ENCODE measurements at places on chromosomes 6 and 20. TPM values are rescaled to one million over a fixed set of nuclear protein-coding genes. Genes with fewer than 3 reads are reported as not detected.

The BMP5 gene
- not detected for total RNA-seq

The KHDC3L gene
- total RNA-seq, result not detected

The IFT52 gene
- total RNA-seq, result 14.0 TPM

The KIF25 gene
- not detected for total RNA-seq

The TRDN gene
- total RNA-seq, result not detected

The SMIM26 gene
- total RNA-seq, result 66.2 TPM

The ADA gene
- 33.8 TPM for total RNA-seq

The C6orf136 gene
- 30.8 TPM for total RNA-seq

The PRRT1 gene
- 0.43 TPM for total RNA-seq

The MAPK13 gene
- 65.1 TPM for total RNA-seq

The TPD52L2 gene
- 56.3 TPM for total RNA-seq

The RAET1G gene
- not detected for total RNA-seq

The PAX1 gene
- not detected for total RNA-seq

DNA sequence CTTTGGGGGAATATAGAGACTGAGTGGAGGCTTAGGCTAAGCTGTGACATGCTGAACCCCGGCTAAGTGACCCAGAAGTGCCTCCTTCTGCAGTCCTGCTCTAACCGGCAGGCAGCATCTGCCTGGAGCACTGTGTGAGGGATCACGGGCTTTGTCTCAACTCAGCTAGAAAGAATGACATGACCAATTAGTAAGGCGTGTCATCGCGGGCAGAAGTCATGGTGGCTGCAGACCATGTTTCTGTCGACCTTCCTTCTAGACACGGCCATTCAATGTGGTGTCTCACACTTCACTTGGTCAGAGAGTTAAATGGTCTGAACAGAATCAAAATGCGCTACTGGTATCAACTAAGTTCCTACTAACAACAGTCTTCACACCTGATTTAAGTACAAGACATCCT lies 35.0 kb downstream of the HUS1B start:
- no peak for DNase-seq

GRCh38 chr6:9140172-9140571 lies 704.8 kb upstream of the SLC35B3 start:
- no peak for DNase-seq

DNA sequence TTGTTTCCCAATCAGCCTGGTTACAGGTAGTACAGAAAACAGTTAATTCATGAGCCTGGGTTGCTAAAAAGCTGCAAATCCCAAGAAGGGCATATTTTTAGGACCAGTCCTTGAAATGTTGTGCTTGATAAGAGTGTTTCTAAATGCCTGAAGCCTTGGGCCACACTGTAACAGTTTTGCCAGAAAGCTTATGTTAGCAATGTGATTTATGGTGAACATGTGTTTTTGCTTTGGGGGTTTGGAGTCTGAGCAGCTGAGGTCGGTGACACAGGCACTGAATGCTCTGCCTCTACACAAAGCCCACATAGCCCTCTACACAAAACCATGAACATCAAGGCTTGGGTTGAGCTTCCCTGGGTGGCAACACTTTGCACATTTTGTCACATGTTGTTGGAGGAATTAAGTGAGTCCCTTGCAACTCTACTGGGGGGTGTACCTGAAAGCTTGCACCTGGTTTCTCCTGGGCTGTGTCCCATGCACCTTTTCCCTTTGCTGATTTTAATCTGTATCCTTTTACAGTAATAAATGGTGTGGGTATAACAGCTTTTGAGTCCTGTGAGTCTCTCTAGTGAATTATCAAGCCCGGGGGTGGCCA lies 22.2 kb downstream of the AHI1 start:
- no peak for DNase-seq

DNA sequence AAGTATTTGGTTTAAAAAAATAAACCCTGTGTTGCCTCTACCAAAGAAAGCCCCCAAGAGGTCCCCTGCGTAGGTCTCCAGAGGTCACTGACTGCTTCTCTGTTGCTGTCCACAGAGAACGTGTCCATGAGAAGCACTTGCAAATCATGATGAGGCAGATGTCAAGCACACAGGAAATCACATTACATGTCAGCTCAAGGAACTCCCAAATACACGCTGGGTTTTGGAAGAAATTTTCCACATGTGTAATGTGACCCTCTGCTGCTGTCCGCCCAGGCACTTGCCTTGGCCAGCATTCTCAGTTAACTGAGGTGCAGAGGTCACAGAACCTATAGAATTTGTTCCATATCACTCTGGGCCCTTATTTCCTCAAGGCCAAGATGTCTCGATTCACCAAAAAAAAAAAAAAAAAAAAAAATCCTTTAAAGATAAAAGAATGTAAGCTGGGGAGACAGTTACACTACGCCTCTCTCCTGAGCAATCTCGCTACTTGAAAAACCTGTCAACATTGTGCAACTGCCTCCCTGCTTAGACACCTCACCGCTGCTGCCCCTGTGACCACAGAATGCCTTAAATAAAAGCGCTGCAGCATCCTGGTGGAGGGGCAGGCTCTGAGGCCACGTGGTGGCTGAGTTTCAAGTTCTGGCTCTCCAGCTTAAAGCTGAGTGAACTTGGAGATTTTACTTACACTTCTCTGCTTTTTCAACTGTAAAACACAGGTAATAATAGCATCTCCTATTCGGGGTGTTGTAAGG lies 42.3 kb downstream of the SLC22A23 start:
- DNase-seq, result peak; percentile 56

DNA sequence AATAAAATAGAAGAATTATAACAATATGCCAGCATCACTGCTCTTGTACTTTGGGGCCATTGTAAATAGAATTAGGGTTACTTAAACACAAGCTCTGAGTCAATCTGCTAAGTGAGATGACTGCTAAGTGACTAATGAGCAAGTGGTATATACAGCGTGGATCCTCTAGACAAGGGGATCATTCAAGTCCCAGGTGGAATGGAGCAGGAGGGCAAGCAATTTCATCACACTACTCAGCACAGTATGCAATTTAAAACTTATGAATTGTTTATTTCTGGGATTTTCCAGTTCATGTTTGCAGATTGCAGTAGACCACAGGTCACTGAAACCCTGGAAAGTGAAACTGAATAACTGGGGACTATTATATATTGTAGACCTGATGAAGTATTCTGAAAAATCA lies 235.3 kb downstream of the BTBD3 start:
- no peak for DNase-seq

DNA sequence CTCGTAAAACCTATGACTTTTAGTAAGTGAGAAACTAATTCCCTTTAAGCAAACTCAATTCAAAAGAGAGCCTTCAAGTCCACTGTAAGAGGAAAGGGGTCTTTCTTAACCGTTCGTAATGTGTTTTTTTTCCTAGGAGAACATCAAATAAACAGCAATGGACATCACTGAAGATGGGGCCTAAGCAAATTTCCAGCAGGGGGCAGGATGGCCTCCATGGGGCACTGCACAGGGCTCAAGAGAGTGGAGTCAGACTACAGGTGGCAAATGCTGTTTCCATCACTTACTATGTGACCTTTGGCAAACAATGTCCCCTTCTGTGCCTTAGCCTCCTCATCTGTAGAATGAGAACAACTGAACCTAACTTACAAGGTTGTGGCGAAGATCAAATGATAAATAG lies 88.7 kb downstream of the ARHGAP18 start:
- peak; percentile 60 for DNase-seq

- no peak for DNase-seq
These were observed 400.8 kb downstream of the ARHGAP18 start for GRCh38 chr6:129309154-129309553.

GRCh38 chr6:169709293-169709692 lies 7.4 kb downstream of the C6orf120 start:
- DNase-seq, result no peak

GRCh38 chr20:45963059-45964005 lies 8.7 kb downstream of the ZNF335 start:
- no peak for DNase-seq

DNA sequence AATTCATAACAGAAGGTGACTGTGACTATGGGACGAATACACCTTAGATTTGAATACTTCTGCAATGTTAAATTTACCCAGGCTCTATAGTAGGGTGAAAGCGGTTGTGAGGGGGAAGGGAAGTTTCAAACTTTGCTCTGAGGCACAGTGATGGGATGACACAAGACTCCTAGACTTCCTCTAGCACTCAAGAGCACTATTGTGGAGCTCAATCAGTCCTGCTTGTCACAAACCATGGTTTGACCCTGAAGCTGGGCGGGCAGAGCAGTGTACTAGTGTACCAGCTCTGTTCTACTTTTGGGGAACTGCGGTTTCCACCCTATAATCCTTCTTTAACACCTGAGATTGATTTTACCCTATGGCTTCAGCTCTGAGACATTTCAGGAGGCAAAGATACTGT lies 17.1 kb downstream of the TRIM27 start:
- no peak for DNase-seq

- DNase-seq, result no peak
These were observed 48.2 kb downstream of the KLHL32 start for GRCh38 chr6:96972689-96973088.

DNA sequence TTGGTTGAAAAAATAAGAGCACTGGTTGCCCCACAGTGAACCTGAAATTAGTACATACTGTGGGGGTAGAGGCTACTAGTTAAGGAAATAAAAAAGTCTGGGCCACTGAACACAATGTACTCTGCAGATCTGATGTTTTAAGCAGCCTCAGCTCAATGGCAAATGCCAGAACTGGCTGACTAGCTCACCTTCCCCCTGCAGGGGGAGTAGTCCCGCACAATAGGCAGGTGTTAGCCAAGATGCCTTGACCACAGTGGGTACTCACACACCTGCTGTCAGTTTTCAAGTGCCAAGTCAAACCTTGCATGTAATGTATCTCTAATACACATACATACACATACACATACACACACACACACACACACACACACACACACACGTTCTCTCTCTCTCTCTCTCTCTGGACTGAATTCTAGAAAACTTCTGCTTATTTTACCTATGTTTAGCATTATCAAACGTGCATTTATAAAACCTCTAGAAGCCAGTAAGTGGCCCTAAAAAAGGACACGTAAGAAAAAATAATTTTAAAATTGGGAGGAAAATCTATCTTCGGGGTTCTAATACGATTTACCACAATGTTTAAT lies 36.1 kb downstream of the GMDS start:
- DNase-seq, result peak; percentile 60

- no peak for DNase-seq
These were observed 65.3 kb downstream of the AFG1L start for GRCh38 chr6:108359901-108360882.

DNA sequence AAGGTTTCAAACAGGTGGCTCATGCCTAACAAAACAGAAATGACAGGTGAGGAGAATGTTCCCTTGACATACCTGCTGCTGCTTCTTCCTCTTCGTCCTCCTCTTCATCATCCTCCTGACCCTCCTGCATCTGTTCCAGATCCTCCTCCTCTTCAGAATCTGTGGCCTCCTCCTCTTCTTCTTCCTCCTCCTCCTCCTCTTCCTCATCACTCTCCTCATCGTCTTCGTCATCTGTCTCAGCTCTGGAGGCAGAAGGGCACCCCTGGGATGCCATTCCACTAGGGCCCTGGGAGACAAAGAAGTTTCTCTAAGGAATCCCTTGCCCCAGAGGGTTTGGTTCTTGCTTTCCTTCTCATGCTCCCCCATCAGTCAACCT lies 2.4 kb upstream of the ZBTB22 start:
- DNase-seq, result no peak

- DNase-seq, result peak; percentile 77
These were observed 51.7 kb upstream of the HINT3 start for GRCh38 chr6:125904871-125905270.

DNA sequence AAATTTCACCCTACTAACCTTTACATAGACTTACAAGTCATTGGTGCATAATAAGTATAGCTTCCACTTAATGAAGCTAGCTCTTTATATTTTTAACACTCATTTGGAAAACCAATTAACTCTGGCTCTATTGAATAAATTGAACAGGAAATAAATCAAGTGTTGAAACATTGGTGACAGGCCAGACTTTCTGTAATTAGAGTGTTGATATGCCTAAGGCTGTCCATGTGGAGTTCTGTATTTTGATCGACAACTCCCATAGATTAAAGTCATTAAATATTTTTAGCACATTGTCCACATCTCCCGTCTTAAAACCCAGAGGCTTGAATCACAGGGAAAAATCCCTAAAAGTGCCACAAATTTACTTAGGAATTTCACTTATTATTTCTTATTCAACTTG lies 468.3 kb downstream of the KHDRBS2 start:
- no peak for DNase-seq

DNA sequence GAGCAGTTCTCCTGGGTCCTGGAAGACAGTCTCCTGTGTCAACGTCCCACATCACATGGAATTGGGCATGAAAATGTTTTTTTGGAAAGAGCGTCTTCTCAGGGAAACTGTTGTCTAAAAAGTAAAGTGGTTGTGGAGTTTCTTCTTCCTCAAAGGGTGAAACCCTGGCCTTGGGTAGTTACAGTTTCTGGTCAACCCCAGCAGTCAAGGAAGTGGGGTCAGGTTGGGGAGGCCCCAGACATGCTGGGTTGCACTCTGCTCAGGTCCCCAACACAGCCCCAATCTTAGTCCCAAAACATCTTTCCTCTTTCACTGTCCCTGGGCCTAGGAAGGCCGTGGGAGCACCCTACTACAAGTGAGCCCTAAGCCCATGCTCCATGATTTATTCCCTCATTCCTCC lies 996 bp upstream of the NFKBIE start:
- no peak for DNase-seq

DNA sequence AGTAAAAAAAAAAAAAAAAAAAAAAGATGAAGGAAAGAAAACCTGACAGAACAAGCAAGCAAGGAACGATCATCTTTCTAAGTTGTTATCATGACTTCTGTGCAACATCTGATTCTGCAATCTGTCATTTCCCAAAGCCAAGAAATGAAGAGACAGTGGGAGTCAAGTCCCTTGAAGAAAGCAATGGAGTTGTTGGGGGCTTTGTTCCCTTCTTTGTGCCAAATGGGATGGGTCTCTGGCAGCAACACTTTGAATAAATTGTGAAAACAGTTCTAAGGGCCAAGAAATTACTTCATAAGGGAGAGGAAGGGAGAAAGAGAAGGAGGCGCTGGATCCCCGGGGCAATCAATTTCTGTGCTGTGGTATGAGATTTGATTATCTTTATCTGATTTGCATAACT lies 33.3 kb upstream of the RSPO3 start:
- no peak for DNase-seq

DNA sequence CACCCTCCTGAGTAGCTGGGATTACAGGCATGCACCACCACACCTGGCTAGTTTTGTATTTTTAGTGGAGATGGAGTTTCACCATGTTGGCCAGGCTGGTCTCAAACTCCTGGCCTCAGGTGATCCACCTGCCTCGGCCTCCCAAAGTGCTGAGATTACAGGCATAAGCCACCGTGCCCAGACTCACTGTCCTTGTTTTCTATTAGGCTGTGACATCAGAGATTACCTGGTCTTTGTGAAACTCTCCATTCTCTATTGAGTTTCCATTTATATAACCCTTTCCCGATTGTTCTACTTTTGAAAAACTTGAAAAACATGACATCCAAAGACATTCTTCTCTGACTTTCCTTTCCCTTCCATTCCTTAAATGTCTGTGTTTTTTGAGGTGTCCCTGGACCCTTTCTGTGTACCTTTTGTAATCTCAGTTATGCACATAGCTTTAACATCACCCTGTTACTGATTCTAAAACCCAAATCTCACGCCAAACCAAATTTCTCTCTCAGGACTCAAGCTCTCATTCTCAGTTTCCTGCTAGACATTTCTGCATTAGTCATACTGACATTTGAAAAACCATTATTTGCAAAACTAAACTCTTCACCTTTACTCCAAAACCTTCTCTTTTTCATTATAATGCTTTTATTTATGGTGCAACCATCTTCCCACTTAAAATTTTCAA lies 137.0 kb downstream of the KHDC1L start:
- no peak for DNase-seq
